Stomach (tissue), 19 donors: ENCODE measurements at places on chromosomes 16 and 17. TPM values are rescaled to one million over a fixed set of nuclear protein-coding genes. Genes with fewer than 3 reads are reported as not detected.
A peak's percentile ranks its signal among the peaks of the same experiment; 100 is the strongest.

Gene SYNGR2
- 219 TPM for total RNA-seq

Gene RNF222
- total RNA-seq = not detected

GRCh38 chr16:4613636-4614570 lies 785 bp downstream of the UBALD1 start:
- H3K4me1 ChIP-seq = peaks cover 86% of the 10 kb centered on the region
- peak overlapping the region; percentile 99 for H3K4me3 ChIP-seq
- peak; percentile 79 for DNase-seq
- H3K27me3 ChIP-seq = no peaks in the 10 kb centered on the region
- peaks cover 19% of the 10 kb centered on the region for H3K36me3 ChIP-seq

GRCh38 chr16:63998-64913 lies 8.2 kb downstream of the RHBDF1 start:
- no peak overlapping the region for H3K4me3 ChIP-seq
- H3K27me3 ChIP-seq = no peaks in the 10 kb centered on the region
- DNase-seq = no peak
- no peak overlapping the region for H3K27ac ChIP-seq
- H3K4me1 ChIP-seq = peaks cover 2% of the 10 kb centered on the region
- peaks cover 45% of the 10 kb centered on the region for H3K36me3 ChIP-seq

- peak; percentile 78 for DNase-seq
- H3K36me3 ChIP-seq = no peaks in the 10 kb centered on the region
- H3K27me3 ChIP-seq = no peaks in the 10 kb centered on the region
- H3K4me3 ChIP-seq = no peak overlapping the region
- peak overlapping the region; percentile 87 for H3K27ac ChIP-seq
- H3K4me1 ChIP-seq = peaks cover 45% of the 10 kb centered on the region
Observed at GRCh38 chr17:882827-883585, 96.6 kb downstream of the NXN start.

DNA sequence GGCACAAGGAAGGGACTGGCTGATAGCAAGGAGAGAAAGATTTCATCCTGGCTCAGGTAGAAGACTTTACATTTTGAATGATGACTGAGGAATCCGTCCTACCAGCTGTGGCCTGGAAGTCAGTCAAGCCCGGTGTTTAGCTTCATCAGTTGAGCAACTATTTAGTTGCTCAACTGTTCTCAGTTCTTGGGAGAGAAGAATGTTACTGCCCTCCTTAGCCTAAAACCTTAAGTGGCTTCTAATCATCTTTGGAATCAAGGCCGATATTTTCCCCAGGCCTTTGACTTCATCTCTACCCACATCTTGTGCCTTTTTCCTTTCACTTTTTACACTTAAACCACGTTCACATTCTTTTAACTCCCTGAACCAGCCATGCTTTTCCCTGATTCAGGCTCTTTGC lies 17.3 kb upstream of the RBL2 start:
- no peaks in the 10 kb centered on the region for H3K27me3 ChIP-seq
- H3K36me3 ChIP-seq = no peaks in the 10 kb centered on the region
- H3K27ac ChIP-seq = no peak overlapping the region
- H3K4me1 ChIP-seq = no peaks in the 10 kb centered on the region
- no peak for DNase-seq
- no peak overlapping the region for H3K4me3 ChIP-seq

GRCh38 chr16:87003414-87003755 lies 313.8 kb downstream of the C16orf95 start:
- H3K27me3 ChIP-seq = no peaks in the 10 kb centered on the region
- no peak overlapping the region for H3K4me3 ChIP-seq
- H3K36me3 ChIP-seq = no peaks in the 10 kb centered on the region
- no peaks in the 10 kb centered on the region for H3K4me1 ChIP-seq
- DNase-seq = no peak
- no peak overlapping the region for H3K27ac ChIP-seq

- H3K36me3 ChIP-seq = peaks cover 60% of the 10 kb centered on the region
- DNase-seq = no peak
- no peak overlapping the region for H3K27ac ChIP-seq
- H3K4me3 ChIP-seq = no peak overlapping the region
- no peaks in the 10 kb centered on the region for H3K27me3 ChIP-seq
Observed at GRCh38 chr16:3141781-3142311, 7.0 kb downstream of the ZNF213 start.
